ENCODE measurements at places on chromosomes 16 and 17. TPM values are rescaled to one million over a fixed set of nuclear protein-coding genes. Genes with fewer than 3 reads are reported as not detected.
A peak's percentile ranks its signal among the peaks of the same experiment; 100 is the strongest.

Gene VAT1L
- 0.85 TPM for total RNA-seq

DNA sequence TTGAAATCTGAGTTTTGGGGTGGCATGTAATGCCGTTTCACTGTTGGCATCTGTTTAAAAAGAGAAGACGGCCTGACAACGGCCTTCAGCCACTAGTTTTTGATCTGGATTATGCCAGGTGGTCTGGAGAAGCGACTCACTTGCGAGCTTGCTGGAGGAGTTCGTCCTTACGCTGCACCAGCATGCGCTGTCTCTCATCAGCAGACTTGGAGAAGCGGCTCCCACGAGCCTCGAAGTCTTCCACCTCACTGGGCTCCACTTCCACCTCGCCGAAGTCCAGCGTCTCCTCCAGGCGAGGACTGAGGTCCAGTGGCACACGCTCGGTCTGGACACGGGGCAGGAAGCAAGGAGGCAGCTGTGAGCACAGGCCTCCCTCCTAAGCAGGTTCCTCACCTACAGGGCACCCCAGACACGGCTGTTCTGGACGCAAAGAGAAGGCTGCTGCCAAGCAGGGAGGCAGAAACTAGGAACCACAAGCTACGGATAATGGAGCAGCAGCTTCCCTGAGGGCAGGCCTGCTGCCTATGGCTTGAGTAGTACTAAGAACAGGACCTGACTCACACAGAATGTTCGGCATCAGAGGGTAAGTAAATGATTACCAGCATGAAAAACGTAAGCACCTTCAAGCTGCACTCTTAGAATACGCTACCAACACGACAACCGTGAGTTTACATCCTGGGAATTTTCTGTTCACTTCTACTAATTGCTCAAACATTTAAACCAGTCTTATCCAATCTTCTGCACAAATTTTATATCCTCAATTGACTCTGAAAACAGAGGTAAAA is 61.4 kb downstream of the AMFR start:
- H3K27ac ChIP-seq = peak overlapping the region; percentile 93
- H3K4me3 ChIP-seq = peak overlapping the region; percentile 26
- H3K27me3 ChIP-seq = no peaks in the 10 kb centered on the region
- H3K4me1 ChIP-seq = no peaks in the 10 kb centered on the region
- peaks cover 16% of the 10 kb centered on the region for H3K36me3 ChIP-seq

GRCh38 chr16:11303405-11304138 is 22.4 kb upstream of the PRM1 start:
- no peaks in the 10 kb centered on the region for H3K27me3 ChIP-seq
- no peaks in the 10 kb centered on the region for H3K4me1 ChIP-seq
- peak overlapping the region; percentile 82 for H3K27ac ChIP-seq
- no peaks in the 10 kb centered on the region for H3K36me3 ChIP-seq
- no peak overlapping the region for H3K4me3 ChIP-seq

GRCh38 chr16:24645739-24646645 is 83.5 kb upstream of the TNRC6A start:
- H3K4me3 ChIP-seq = no peak overlapping the region
- H3K27me3 ChIP-seq = no peaks in the 10 kb centered on the region
- DNase-seq = no peak
- no peaks in the 10 kb centered on the region for H3K36me3 ChIP-seq

All from kidney (tissue), 22 donors.